HFFc6 (cell line): ENCODE measurements at places on chromosomes 12 and 14.
A peak's percentile ranks its signal among the peaks of the same experiment; 100 is the strongest.

DNA sequence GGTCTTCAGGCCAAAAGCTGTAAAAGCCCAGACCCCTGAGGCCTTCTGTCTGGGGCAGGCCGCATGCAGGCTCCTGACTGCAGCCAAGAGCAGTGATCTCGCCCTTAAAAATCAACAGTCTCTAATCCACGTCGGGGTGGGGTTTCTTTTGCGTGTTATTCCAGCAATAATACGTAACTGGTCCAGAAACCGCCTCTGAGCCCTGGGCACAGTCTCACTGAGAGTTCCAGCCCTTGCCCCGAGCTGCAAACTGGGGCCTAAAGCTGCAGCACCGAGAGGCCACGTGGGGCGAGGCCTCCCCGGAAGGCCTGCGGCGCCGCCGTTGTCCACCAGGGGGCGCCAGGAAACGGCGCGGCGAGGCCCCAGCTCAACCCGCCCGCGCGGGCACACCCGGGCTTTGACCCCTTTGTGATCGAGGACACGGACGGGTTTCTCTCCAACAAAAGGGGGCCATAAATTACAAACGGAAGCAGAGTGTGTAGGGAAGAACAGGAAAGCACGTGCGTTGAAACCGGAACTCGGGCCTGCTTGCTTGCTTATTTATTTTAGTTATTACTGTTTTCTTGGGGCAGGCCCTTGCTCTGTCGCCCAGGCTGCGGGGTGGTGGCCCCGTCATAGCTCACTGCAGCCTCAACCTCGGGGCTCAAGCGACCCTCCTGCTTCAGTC lies 87.2 kb downstream of the NINJ2 start:
- DNase-seq = peak; percentile 26

DNA sequence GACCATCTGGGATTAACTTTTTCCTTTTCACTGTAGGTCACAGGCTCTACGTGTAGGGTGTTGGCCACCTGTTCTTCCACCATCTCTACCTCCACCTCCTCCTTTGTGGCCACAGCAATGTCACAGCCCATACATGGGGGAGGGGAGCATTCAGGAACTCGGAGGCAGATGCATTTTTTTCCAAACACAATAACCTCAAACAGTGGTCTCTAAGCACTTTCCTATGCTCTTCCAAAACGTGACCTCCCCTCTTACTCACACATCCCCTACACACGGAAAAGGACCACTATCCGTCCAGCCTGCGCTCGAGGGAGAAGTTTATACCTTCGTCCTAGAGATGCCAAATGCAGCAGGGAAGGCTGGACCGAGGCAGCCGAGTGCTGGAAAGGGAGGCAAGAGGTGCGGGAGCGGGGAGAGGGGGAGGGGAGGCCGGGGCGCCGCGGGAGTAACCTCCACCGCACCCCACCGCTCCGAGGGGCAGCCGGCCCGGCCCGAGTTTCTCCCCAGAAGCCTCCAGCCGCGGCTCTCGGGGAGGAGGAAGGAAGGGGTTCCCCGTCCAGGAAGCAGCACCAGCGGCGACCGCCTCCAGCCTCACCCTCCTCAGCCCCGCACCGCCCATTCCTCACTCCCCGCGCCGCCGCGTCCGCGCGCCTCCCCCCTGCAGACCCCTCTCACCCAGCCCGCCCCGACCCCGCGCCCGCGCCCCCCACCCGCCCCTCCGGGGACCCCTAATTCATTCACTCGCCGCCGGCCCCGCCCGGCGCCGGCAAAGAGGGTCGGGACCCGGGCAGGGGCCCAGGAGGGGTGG lies 594 bp downstream of the KRAS start:
- DNase-seq = no peak

DNA sequence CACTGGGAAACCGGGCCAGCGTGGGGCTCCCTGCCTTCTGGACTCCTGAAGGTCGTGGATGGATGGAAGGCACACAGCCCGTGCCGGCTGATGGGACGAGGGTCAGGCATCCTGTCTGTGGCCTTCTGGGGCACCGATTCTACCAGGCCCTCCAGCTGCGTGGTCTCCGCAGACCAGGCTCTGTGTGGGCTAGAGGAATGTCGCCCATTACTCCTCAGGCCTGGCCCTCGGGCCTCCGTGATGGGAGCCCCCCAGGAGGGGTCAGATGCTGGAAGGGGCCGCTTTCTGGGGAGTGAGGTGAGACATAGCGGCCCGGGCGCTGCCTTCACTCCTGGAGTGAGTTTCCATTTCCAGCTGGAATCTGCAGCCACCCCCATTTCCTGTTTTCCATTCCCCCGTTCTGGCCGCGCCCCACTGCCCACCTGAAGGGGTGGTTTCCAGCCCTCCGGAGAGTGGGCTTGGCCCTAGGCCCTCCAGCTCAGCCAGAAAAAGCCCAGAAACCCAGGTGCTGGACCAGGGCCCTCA lies 26.9 kb downstream of the HIP1R start:
- no peak for DNase-seq

DNA sequence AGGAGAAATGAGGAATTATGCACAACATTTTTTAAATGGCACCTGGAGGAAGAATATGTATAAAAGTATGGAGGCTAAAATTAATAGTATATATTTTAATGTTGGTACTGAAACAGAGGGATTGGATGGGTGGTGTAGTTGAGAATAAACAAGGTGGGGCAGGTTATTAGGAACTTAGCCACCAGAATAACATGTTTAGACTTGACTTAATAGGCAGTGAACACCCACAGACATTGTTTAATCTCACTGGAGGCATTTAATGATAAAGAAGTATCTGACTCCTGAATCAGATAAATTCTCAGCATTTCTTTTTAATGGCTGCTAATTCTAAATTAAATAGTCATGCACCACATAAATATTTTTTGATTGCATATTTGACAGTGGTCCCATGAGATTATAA lies 139.7 kb downstream of the CNTN1 start:
- DNase-seq = no peak

- DNase-seq = no peak
These were observed 121.9 kb upstream of the SLC35F4 start for GRCh38 chr14:57987596-57988300.
